ENCODE measurements at places on chromosomes 4 and X.

DNA sequence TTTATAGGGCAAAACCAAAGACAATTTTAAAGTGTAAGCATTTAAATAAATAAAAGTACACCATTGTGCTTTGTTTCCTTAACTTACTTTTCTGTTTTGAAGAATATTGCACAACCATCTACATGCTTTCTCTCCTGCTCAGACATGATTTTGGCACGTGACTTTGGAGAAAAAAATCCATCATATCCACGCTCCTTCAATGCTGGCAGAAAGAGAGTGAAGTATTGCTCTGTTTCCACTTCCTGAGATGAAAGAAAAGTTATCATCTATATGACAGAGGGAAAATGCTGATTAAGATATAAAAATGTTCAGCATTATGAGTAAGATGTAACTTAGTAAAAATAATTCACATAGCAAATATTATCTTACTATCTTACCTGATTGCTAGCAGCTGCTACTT is 77.1 kb downstream of the CNOT6L start:
- DNase-seq: no peak

- peak; percentile 85 for DNase-seq
Measured at GRCh38 chrX:130111220-130112154, 1.2 kb upstream of the ELF4 start.

GRCh38 chrX:151700581-151700980 is 5.3 kb downstream of the PRRG3 start:
- no peak for DNase-seq

- DNase-seq: no peak
Measured at GRCh38 chr4:106493086-106493485, 124.5 kb upstream of the GIMD1 start.

- DNase-seq: no peak
Measured at GRCh38 chrX:79081895-79082512, 62.5 kb upstream of the GPR174 start.

- no peak for DNase-seq
Measured at GRCh38 chr4:175090116-175090515, 172.0 kb downstream of the ADAM29 start.

DNA sequence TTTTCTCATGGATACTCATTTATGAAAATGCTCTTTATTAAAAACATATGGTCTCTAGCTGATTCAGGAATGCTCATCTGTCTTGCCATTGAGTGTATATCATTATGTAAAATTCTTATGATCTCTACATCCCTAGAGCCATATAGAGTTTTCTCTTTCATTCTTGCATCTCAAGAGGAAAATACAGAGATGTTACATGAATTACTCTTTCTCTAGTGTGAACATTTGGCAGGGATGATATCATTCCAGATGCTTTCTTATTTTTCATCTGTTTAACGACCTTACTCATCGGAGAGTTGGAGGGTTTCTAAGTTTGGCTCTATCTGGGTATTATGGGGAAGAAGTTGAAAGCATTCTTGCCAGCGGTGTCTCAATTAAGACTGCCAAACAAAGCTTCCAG is 202.9 kb upstream of the SLC7A11 start:
- DNase-seq: no peak
